ENCODE measurements at places on chromosomes 1 and 21.
A peak's percentile ranks its signal among the peaks of the same experiment; 100 is the strongest.

- peak; percentile 84 for DNase-seq
These were observed at the start of gene CD101 for GRCh38 chr1:117001254-117001927. TSS of gene CD101 (plus strand) at chr1:117001760. CDS start at chr1:117001818, 58 bp downstream.

- no peak for DNase-seq
These were observed 34.7 kb upstream of the LRRC3 start for GRCh38 chr21:44420416-44421205.

GRCh38 chr1:182855911-182856310, 16.8 kb downstream of the DHX9 start:
- no peak for DNase-seq

DNA sequence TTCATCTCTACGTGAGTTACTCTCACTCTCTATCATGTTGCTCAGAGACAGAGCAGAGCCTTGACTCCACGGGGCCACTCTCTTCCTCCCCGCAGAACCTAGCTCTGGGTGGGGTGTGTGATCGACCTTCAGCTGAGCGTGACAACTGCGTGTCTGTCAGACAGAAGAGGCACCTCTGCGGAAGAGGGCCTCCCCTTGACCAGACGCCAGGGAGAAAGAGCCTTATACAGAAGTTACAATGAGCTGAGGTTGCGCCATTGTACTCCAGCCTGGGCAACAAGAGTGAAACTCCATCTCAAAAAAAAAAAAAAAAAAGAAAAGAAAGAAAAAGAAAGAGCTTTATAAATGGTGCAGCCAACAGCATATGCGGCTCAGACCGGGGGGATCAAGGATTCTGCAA, 22.9 kb downstream of the SYT2 start:
- DNase-seq: no peak

GRCh38 chr1:6180268-6180706, at the start of gene CHD5:
TSS of gene CHD5 (minus strand) at chr1:6180321. CDS start at chr1:6180023, 298 bp downstream.
- DNase-seq: no peak

- no peak for DNase-seq
These were observed 182.7 kb downstream of the GRIK3 start for GRCh38 chr1:36851595-36851994.

DNA sequence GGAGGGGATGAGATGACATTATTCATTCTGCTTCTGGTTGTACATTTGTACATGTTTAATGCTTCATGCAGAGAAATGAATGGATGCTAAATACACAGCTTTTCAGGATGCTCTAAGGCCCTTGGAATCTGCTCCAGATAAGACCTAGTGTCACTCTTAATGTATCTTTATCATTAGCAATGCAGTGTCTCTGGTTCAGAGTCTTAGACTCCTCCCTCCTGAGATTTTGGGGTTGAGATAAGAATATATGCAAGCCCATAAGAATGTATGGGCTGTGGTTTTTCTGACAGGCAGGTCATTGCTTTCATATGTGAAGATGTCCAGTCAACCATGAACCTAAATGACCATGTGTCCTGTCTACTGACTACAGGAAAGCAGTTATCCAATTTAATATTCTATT, 415.5 kb downstream of the RPS6KC1 start:
- no peak for DNase-seq

DNA sequence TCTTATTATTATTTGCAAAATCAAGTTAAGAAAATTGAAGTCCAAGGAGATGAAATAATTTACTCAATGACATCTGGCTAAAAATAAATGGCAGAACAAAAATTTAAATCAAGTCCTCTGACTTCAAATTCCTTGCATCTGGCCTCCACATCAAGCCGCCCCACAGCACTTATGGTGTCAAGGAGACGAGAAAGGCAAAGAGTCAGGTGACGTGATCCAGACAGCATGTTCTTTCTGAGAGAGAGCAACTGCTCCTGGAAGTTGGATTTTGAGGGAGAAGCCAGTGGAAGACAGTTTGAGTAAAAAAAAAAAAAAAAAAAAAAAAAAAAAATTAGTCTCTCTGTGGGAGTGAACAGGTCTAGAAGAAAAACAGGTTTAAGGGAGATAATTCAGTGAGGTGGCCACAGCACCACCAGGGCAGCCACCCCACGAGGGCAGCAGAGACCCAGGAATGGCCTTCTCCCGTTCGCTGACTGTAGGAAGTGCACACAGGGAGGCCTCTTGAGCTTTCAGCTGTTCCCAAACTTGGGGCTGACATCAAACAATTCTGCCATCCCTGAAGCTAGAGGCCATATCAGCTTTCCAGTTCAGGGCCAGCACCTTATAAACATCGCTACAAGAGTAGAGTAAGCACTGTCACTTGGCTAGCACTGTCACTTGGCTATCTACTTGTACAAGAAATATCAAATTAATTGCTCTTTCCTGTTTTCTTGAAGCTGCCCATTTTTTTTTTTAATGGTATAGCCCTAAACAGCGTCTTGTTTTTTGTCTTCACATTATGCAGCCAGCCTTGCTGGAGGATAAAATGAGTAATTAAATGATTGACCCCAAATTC, 7.8 kb downstream of the C1orf162 start:
- DNase-seq: no peak

- DNase-seq: no peak
These were observed 12.3 kb downstream of the RAB4A start for GRCh38 chr1:229283183-229283611.

DNA sequence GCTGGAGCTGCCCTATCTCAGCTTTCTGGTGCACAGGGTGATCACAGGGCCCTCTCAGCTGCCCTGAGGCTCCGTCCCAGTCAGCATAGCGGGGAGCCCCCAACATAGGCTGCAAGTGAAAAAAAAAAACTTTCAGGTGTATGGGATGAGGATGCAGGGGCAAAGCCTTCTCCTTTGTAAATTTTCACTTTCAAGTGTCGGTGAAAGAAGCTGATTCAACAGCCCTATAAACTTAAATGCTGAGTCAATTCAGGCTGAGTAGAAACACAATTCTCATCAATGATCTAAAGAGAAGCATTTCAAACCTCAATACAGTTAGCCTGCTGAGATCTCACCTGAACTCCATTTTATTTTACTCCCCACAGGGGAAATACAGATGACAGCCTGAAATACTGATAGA, 171.2 kb downstream of the SEC16B start:
- no peak for DNase-seq

GRCh38 chr1:156517748-156518147, 17.2 kb upstream of the MEF2D start:
- no peak for DNase-seq

All from GM12864 (cell line).